CD4-positive, alpha-beta memory T cell (primary cell): ENCODE measurements at places on chromosomes 4 and X. TPM values are rescaled to one million over a fixed set of nuclear protein-coding genes. Genes with fewer than 3 reads are reported as not detected.

GRCh38 chr4:168569931-168570276, 73.1 kb downstream of the PALLD start:
- no peak overlapping the region for H3K4me3 ChIP-seq
- no peaks in the 10 kb centered on the region for H3K4me1 ChIP-seq
- H3K36me3 ChIP-seq, result no peaks in the 10 kb centered on the region
- no peaks in the 10 kb centered on the region for H3K27me3 ChIP-seq

GRCh38 chr4:7766086-7766485, 173.6 kb downstream of the AFAP1 start:
- no peaks in the 10 kb centered on the region for H3K27me3 ChIP-seq
- no peak overlapping the region for H3K4me3 ChIP-seq
- no peaks in the 10 kb centered on the region for H3K36me3 ChIP-seq
- DNase-seq, result no peak

The CT45A10 gene
- polyA plus RNA-seq, result not detected

The SAP30 gene
- 7.1 TPM for polyA plus RNA-seq

The VCX2 gene
- polyA plus RNA-seq, result not detected
